ENCODE measurements at places on chromosomes 6 and 20.

DNA sequence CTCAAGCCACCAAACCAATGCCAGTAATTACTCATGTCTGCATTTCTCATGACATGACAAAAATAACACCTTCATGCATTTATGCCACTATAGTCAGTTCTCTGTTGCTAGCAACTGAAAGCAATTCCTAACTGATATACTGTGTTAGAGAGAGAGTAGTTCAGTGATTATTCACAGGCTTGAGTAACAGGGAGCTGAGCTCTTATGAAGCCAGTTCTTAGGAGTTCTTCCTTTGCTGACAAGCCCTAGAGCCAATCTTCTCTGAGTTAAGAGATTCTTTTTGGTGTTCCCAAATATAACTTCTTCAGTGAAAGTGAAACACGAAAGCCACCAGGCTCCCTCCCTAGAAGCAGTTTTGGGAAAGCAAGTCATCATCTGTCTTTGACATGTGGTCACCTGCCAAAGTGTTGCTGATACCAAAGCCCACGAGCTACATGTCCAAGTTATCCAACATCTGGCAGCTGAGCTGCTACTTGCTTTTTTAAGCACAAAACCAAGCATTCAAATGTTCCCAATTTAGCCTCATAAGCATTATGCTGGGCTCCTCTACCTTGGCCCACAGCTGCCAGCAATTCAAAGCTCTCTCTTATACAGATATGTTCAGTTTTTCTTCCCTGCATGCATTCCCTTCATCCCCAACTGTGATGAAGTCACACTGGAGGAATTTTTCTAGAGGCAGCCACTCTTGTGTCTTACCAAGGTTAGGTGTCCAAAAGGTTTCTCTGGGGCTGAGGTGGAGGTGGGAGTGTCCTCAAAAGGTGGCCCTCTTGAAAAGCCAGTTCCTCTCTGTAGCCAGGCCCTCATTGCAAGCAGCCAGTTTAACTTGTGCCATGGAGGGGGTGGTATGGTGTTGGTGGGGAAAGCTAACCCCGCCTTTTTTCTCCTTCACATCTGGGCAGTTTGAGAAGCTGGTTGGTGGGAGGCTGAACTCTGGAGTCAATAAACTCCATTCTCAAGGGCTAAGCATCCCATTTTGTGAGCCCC lies 92.7 kb upstream of the ARMC2 start:
- no peak for DNase-seq

DNA sequence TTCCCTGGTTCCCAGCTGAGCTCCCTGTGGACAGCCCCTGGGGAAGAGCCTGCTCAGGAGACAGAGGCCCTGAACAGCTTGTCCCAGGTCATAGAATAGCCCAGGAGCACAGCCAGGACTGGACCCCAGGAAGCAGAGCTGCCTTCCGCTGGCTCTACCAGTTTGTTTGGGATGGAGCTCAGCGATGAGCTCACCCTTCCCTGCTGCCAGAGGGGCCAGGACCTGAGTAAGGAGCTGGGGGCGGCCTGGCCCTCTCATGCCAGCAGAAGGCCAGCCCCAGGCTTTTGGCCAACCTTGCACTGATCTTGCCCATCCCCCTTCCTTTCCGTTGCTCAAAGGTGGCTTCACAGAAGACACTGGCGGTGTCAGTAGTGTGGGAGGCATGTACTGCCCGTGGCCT lies 17.5 kb downstream of the MMP24OS start:
- no peak for DNase-seq

- no peak for DNase-seq
Measured at GRCh38 chr20:5977223-5977622, 26.8 kb downstream of the MCM8 start.

DNA sequence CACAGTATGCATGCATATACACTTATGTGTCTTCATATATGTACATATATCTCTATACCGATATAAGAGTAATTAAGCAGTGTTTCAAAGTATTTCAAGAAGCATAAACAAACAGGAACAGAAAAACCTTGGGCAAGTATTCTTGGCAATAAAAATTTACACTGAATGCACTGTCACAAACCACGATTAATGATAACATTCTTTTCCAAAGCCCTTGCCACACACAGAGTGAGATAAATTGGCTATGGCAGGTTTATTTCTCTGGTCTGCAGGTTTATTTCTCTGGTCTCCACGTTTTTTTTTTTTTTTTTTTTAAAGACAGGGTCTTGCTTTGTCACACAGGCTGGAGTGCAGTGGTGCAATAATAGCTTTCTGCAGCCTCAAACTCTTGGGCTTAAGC lies 73.0 kb downstream of the PPP1R3G start:
- no peak for DNase-seq

GRCh38 chr6:31922942-31923341 lies 4.6 kb upstream of the C2 start:
- DNase-seq: no peak

GRCh38 chr20:49825521-49826033 lies 12.9 kb downstream of the SLC9A8 start:
- no peak for DNase-seq

GRCh38 chr20:57003012-57003411 lies 263.4 kb downstream of the BMP7 start:
- no peak for DNase-seq

- DNase-seq: no peak
Measured at GRCh38 chr6:48628316-48628715, 517.3 kb upstream of the PTCHD4 start.

DNA sequence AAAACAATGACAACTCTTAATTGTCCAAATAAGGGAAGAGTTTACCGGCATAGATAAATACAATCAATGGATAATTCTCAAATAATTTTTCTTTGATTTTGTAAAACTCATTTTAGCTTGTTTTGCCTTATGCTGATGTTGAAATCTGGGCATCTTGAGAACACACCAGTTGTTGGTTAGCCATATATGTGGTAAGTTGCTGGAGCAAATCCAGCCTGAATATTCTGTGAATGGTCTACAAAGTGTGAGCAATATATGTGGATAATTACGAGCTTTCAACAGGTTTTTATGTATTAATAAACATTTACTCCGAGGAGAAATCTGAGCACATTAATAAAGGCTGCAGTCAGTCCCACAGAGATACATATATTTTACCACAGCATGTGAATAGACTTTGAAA lies 423.6 kb downstream of the BCKDHB start:
- DNase-seq: no peak

DNA sequence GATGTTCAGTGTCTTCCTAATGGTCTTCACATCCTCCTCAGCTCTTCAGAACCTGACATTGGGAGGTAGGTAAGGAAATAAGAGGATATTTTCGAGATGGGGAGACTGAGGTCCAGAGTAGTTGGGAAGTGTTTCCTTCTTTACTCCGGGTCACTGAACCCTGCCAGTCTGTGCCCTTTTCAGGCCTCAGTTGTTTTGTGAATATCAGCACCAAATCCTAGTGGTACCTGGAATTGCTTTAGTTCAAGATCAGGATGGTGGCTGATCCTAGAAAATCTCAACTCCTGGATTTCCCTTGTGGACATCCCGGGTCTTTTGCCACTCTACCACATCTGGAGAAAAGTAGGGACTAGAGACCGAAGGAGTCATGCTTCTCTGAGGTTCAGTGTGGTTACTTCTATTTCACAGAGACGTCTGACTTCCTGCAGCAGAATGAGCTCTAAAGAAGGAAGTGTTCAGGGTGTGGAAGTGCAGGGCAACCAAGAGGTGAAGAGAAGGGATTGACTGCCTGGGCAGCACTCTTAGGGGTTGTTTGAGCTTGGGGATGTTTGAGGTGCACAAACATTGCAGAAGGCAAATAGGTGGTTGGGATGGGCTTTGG lies 995 bp downstream of the STK4 start:
- DNase-seq: peak; percentile 54

DNA sequence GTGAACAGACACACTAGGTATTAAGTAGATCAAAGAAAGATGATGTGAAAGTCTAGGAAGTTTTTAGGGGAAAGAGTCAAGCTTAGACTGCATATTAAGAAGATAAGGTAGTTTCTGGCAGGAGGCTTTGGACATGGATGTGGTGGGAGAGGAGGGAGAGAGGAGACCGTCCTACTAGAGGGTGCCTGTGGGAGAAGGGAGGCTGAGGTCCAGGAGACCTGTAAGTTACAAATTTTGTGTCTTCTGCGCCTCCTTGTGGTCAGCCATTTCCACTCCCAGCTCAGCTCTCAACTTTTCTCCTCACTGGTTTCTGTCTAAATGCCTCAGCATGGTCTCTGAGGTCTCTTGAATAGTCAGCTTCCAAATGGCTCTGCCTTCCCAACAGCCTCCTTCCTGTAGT lies 193.5 kb downstream of the UNC5CL start:
- no peak for DNase-seq

GRCh38 chr6:20706939-20707485 lies 172.8 kb downstream of the CDKAL1 start:
- DNase-seq: no peak

- DNase-seq: no peak
Measured at GRCh38 chr6:151585741-151586140, 91.9 kb downstream of the CCDC170 start.

DNA sequence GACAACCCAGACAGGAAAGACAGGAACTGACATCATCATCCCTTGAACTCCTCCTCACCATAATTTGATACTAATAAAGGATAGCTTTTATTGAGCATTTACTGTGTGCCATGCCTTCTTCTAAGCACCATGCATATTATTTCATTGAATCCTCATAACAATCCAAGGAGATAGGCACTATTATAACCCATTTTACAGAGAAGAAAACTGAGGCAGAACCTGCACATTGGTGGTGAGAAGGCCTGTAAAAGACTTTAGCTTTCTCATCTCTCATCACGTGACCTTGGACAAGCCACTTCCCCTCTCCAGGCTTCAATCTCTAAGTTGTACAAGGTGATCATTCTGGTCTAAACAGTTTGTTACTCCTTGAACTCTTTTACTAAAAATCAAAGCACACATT lies 34.5 kb upstream of the PREX1 start:
- DNase-seq: no peak

- DNase-seq: no peak
Measured at GRCh38 chr6:2950713-2951112, 20.7 kb downstream of the SERPINB6 start.

- no peak for DNase-seq
Measured at GRCh38 chr6:11875325-11876109, 96.9 kb upstream of the ADTRP start.

- DNase-seq: no peak
Measured at GRCh38 chr6:89133981-89134380, 11.9 kb upstream of the PM20D2 start.

DNA sequence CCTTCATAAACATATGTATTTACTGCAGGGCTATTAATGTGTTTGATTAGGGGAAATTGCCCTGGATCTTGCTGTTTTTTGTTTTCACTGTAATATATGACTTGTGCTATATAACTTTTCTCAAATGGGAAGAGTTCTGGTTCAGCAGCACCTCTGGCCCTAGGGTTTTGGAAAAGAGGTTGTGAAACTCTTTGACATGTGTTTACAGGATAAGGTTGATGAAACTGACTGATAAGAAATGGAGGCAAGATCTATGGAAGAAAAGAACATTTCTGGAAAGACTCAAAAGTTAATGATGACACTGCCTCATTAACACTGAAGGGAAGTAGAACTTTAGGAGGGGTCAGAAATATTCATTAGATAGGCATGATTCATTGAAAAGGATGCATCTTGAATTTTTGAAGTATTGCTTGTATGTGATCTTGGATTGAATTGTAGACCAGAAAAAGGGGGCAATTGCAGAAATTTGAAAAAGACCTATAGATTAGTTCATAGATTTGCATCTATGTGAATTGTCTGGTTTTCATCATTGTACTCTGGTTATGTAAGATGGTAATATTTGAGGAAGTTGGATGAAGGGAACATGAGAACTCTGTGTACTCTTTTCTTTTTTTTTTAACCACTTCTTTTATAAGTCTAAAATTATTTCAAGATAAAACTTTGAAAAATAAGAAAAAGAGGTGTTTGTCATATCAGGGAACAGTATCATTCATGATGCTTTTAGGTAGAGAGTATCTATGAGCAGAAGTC lies 54.0 kb downstream of the UTRN start:
- no peak for DNase-seq

DNA sequence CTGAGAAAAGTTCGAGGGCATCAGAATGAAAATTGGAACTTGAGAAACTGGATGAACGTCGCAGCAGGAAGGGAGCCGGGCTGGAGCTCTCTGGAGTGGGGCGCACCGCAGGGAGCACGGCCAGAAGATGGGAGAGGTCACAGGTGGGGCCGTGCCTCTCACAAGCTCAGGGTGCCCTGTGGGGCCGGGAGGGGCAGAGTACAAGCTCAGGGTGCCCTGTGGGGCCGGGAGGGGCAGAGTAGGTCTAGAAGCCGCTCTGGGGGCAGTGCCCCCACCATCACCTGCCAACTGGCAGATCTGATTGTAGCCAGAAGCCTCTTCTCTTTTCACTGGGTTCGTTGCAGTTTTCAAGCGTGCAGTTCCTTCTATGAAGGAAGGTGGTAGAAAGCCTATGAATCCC lies 61.1 kb upstream of the SNX9 start:
- no peak for DNase-seq

GRCh38 chr6:125300992-125301434 lies 754 bp downstream of the HDDC2 start:
- DNase-seq: no peak

GRCh38 chr6:6629402-6629801 lies 40.9 kb downstream of the LY86 start:
- no peak for DNase-seq

DNA sequence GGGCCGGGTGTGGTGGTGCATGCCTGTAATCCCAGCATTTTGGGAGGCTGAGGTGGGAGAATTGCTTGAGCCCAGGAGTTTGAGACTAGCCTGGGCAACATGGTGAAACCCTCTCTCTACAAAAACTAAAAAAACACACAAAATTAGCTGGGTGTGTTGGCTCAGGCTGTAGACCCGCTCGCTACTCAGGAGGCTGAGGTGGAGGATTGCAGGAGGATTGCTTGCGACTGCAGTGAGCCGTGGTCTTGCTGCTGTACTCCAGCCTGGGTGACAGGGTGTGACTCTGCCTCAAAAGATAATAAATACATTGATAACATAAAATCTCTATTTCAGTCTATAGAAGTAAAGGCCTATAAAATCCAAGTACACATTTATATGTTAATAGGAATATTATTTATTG lies 49.3 kb downstream of the SLC17A5 start:
- DNase-seq: no peak

DNA sequence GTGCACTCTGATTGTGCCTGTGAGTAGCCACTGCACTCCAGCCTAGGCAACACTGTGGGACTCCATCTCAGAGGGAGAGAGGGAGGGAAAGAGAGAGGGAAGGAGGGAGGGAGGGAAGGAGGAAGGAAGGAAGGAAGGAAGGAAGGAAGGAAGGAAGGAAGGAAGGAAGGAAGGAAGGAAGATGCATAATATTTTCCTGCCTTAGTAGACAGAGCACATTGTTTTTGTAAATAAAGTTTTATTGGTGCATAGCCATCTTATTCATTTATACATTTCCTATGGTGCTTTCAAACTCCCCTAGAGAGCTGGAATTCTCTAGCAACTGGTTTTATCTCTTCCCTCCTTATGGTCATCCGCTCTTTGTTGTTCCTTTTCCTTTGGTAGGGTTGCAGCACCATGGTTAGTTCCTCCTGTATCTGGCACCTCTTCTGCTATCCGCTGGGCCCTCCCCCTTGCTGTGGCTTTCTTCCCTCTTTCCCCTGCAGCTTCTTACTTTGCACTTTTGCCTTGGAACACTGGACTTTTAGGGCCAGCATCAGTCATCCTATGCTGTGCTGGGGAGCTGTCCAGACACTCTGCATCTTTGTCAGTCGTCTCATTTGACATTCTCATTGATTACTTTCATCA lies 20.2 kb downstream of the GPR6 start:
- no peak for DNase-seq

Data from CD4-positive, alpha-beta T cell treated with Interferon gamma for 1 hour (primary cell).